IMR-90 (cell line): ENCODE measurements at places on chromosomes 4 and X. TPM values are rescaled to one million over a fixed set of nuclear protein-coding genes. Genes with fewer than 3 reads are reported as not detected.
A peak's percentile ranks its signal among the peaks of the same experiment; 100 is the strongest.

DNA sequence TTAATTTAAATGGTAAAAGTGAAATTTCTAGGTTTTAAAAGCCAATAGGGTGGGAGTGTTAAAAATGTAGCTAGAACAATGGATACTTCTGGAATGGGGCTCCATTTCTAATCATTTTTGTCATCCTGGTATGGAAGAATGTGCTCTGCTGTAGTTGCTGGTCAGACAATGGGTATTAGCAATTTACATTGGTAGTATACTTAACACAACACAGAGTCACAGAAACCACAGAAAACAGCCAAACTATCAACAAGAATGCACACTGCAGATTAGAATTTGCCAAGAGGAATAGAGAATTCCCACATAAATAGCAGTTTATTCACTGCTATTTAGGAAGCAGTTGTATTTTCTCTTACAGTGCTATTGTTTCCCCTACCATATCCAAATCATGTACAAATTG lies 319.6 kb downstream of the PPP3CA start:
- DNase-seq = no peak

- DNase-seq = peak; percentile 3
These were observed 102.8 kb downstream of the ITIH6 start for GRCh38 chrX:54695231-54695630.

- no peak for DNase-seq
These were observed 850.9 kb downstream of the FAM133A start for GRCh38 chrX:94524867-94525266.

GRCh38 chrX:151178746-151179145 lies 2.4 kb downstream of the GPR50 start:
- DNase-seq = no peak

DNA sequence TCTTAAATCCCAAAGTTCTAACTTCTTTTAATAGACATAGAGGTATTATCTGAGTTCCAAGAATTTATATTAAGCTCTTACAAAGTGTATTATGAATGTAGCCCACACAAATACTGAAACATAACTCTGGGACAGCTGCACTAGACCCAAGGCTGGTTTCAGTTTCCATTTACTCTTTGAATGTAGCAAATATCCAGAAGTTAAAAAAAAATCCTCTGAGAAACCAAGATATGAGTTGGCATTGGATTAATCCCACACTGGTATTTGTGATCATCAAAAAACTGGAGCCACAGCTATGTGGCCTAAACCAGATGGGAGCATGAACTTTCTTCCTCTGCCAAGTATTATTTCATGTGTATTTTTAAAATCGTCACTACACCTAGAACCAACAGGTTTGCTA lies 23.6 kb upstream of the SMPX start:
- DNase-seq = peak; percentile 1

DNA sequence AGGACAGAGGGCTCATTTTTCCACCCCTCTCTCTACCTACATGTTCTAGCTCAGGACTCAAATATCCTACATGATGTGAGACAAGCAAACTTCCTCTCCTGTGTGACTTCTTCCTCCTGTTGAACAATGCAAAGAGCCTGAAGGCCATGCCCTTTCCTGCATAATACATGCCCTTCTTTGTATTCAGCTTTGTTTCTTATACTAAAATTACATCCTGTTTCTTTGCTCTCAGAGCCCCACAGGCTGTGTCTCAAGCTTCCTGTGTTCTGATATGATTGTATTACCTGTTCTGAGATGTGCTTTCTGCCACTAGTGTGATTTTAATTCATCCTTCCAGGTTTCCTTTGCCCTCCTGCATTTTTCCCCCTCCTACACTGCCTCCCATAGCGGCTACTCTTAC lies 166.4 kb upstream of the AFF2 start:
- no peak for DNase-seq

DNA sequence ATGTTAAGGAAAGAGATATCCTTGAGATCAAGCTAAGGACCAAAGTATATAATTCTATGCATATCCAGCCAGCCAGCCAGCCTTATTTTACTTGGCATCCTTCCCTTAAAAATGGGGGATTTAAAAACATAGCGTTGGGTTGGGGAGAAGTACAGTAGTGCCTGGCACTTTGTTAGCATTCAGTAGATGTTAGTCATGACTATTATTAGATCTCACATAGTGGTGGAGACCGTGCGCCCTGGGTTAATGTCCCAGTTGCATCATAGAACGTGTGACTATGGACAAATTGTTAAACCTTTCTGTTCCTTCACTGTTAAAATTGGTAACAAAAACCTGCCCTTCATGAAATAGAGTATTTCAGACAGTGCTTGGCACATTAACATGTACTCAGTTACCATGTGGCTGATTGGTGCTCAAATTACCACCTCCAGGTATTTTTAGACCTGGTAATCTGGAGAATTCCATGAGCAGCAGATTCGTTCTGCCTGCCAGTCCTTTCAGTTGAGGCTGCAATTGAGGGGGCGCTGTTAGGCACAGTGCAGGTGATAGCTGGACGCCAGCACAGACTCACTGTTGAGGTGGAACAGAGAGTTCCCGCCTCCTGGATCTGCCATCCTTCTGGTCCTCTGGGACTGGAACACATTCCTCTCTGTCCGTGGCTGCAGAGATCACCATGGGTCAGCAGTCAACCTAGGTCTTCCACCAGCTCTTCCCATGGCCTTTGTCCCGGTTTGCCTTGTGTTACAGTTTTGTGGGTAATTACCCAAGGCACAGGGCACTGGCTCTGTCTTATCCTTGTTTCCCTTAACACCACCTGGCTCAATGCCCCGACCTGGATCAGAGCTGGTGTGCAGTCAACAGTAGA lies 31.7 kb downstream of the RBBP7 start:
- peak; percentile 80 for DNase-seq

DNA sequence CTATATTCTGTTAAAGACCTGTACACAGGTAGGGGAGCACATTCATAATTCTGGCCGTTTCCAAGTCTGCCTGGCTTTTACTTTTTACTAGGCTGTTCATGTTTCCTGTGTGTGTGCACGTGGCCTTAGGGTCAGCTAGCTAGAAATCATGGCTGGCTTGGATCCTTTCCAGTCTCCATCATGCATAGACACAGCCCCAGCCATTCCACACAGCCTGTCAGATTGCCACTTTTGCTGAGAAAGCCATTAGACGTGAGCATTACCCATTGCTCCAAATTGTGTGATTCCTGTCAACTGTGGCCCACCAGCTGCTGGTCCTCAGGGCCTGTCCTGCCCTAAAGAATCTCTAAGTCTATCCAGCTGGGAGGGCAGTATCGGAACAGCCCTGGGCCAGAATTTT lies 11.4 kb upstream of the SORCS2 start:
- DNase-seq = no peak

DNA sequence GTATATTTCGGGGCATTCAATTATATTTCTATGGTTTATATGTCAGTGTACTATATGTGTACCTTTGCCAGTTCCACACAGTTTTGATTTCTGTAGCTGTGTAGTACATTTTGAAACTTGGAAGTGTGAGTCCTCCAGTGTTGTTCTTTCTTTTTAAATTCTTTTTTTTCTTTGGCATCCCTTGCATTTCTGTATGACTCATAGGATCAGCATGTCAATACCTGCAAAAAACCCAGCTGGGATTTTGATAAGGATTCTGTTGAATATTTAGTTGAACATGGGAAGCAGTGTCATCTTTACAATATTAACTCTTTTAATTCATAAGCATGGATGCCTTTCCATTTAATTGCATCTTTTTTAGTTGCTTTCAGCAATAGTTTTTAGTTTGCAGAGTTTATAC lies 100.0 kb downstream of the SH3BGRL start:
- DNase-seq = peak; percentile 8

- DNase-seq = no peak
These were observed 115.9 kb upstream of the RAI2 start for GRCh38 chrX:17976955-17977354.

DNA sequence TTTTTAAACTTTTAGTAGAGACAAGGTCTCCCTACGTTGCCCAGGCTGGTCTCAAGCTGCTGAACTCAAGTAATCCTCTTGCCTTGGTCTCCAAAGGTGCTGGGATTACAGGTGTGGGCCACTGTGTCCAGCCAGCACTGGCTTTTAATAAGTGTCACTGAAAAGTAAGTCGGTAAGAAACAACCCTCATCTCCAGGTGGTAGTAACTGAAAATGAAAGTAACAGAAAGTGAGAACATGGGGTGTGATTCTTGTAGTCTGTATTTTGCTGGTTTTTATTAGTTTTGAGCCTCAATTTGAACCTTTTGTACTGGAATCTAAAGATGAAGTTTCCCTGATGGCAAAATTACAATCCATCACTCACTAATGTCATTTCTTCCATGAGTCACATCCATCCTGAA lies 238.1 kb upstream of the AGA start:
- DNase-seq = no peak

GRCh38 chrX:145727476-145727875 lies 90.2 kb upstream of the SLITRK2 start:
- DNase-seq = no peak

DNA sequence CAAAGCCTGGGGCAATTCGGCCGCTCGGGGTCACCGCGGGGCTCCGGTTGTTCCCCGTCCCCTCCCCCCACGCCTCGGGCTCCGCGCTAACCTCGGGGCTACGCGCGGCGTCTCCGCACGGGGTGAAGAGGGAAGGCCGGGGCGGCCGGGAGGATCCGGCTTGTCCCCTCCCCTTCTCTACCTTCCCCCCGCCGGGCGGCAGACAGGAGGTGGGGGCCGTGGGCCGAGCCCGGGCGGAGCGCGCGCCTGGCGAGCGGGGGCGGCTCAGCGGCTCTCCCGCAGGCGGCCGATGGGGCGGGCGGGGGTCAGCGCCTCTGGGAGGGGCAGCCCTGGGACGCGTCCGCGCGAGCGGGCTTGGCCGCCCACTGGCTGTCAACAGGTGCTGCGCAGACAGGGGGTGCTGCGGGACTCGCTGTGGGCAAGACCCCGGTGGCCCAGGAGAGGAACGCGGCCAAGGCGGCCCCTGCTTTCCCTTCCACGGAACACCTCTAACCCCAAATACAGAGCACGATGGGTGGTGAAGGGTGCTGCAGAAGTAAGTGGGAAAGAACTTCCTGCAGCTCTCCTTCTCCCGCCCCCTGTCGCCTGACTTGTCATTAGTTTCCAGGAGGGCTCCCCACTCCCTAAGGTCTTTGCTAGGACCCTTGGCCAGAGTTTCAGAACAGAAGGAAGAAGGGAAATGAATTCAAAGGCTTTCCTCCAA lies at the start of gene PDGFC:
TSS of gene PDGFC (minus strand) at position 124 of the 703 bp plus-strand sequence. CDS start 896 bp downstream, outside the sequence.
- peak; percentile 65 for DNase-seq

DNA sequence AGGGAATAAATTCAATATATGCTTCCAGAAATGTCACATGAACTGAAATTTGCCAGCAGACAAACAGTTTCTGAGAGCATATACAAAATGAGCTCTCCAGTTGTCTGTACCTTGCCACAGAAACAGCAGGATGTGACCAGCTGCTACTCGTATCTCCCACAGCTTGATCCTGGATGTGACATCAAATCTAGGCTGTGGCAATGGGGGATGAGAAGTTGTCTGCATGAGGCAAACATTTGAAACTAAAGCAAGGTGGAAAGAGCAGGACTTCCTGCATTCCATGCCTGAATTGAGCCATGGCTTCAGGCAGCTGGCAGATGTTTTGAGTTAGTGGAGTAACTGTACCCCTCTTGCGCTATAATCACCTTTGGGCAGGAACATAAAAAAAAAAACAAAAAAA lies 1724.0 kb downstream of the RPA4 start:
- no peak for DNase-seq

LINC00632 gene
- 6.4 and 7.2 TPM in 2 replicates for total RNA-seq

REPS2 gene
- total RNA-seq = 0.18 and 0.28 TPM in 2 replicates

MID1 gene
- 63.0 and 106 TPM in 2 replicates for total RNA-seq

TREX2 gene
- 0.36 and 0.56 TPM in 2 replicates for total RNA-seq

TLR10 gene
- not detected in 2 replicates for total RNA-seq

POLN gene
- 0.72 and 1.1 TPM in 2 replicates for total RNA-seq

TLR1 gene
- 1.1 TPM in 2 replicates for total RNA-seq

MYOZ2 gene
- total RNA-seq = under 0.01 and 0.18 TPM in 2 replicates
